ENCODE measurements at places on chromosomes 12 and 14.

DNA sequence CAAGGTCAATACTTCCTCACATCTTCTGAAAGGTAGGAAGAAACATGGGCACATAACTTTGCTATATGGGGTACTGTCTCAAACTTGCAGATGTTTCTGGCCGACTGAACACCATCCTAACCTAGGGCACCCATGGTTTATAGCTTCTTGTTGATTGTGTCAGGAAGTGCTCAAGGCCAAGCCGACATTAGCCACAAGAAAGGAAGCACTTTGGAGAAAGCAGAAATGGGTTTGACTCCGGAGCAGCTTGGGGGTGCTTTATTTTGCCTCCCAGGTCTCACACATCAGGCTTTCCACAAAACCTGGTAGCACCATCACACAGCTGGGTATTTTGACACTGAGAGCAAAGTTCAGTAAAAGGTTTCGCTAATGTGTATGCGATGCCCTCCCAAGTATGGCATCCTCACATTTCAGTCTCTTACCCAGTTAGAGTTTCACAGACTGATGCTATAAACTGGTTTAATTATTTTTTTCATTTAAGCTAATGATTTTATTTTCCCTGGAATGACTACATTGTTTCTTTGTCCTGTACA is 25.2 kb upstream of the BHLHE41 start:
- no peak for DNase-seq

GRCh38 chr12:96053476-96054243 is 18.3 kb upstream of the LTA4H start:
- no peak for DNase-seq

- no peak for DNase-seq
Measured at GRCh38 chr14:80135305-80136088, 75.8 kb downstream of the DIO2 start.

DNA sequence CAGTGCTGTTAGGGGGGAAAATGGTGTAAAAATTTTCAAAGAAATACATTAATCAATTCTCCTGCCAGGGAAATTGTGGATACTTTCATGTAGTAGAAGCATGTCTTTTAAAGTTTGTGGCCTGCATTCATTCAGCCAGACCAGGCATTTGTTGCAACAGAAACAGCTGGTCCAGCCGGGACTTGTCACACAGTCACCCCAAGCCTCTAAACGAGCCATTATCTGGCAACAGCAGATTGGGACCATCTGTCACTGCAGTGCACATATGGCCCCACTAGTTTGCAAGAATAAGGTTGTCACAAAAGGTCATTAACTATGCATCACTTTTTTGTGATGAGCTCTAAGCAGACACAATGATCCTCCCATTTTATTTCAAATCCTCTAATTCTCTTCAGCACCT is 193.9 kb downstream of the PHLDA1 start:
- DNase-seq = no peak

- no peak for DNase-seq
Measured at GRCh38 chr12:49964849-49965624, 3.4 kb downstream of the AQP5 start.
